Endodermal cell (in vitro differentiated cells): ENCODE measurements at places on chromosomes 2 and 18.

- H3K27me3 ChIP-seq, result no peaks in the 10 kb centered on the region
- peaks cover 5% of the 10 kb centered on the region for H3K4me1 ChIP-seq
- peak; percentile 66 for DNase-seq
- H3K27ac ChIP-seq, result no peak overlapping the region
- H3K4me3 ChIP-seq, result no peak overlapping the region
Observed at GRCh38 chr2:127906206-127906926, 20.6 kb upstream of the AMMECR1L start.

- no peak overlapping the region for H3K27ac ChIP-seq
- DNase-seq, result no peak
- H3K27me3 ChIP-seq, result no peaks in the 10 kb centered on the region
- H3K4me3 ChIP-seq, result no peak overlapping the region
Observed at GRCh38 chr2:175836361-175836760, 165.7 kb downstream of the LNPK start.

DNA sequence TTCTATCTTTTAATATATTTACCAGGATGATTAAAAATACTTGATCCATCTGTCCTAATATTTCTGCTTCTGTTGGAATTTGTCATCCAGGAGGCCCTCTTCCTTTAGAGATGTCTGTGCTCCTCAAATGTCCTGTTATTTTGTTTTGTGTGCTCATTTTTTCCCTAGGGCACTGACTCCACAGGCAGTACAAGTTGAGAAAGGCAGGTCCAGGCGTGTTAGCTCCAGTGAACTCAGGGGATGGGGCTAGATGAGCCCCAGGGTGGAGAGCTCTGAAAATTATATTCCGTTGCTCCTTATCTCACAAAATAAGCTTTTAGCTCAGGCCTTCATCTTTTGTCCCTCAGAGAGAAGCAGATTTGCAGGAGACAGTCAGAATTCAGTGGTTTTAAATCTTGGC is 105.7 kb downstream of the SLC4A3 start:
- H3K27ac ChIP-seq, result no peak overlapping the region
- no peaks in the 10 kb centered on the region for H3K4me1 ChIP-seq
- DNase-seq, result no peak
- H3K27me3 ChIP-seq, result no peaks in the 10 kb centered on the region
- H3K4me3 ChIP-seq, result no peak overlapping the region

GRCh38 chr2:54114936-54115283 is 505 bp upstream of the ACYP2 start:
- H3K4me3 ChIP-seq, result peak overlapping the region; percentile 84
- DNase-seq, result no peak
- H3K36me3 ChIP-seq, result no peaks in the 10 kb centered on the region
- H3K27me3 ChIP-seq, result no peaks in the 10 kb centered on the region
- peak overlapping the region; percentile 95 for H3K27ac ChIP-seq
- H3K4me1 ChIP-seq, result no peaks in the 10 kb centered on the region

GRCh38 chr2:139742216-139743172 is 962.3 kb upstream of the NXPH2 start:
- H3K4me1 ChIP-seq, result no peaks in the 10 kb centered on the region
- H3K27ac ChIP-seq, result no peak overlapping the region
- no peak for DNase-seq
- no peaks in the 10 kb centered on the region for H3K36me3 ChIP-seq

- no peak for DNase-seq
- no peaks in the 10 kb centered on the region for H3K4me1 ChIP-seq
- no peak overlapping the region for H3K27ac ChIP-seq
- no peak overlapping the region for H3K4me3 ChIP-seq
- H3K27me3 ChIP-seq, result no peaks in the 10 kb centered on the region
Observed at GRCh38 chr2:99789849-99790248, 300.0 kb upstream of the REV1 start.

GRCh38 chr2:24374301-24374700 is 14.0 kb upstream of the ITSN2 start:
- H3K27ac ChIP-seq, result no peak overlapping the region
- H3K27me3 ChIP-seq, result no peaks in the 10 kb centered on the region
- no peaks in the 10 kb centered on the region for H3K36me3 ChIP-seq

GRCh38 chr18:59358414-59358711 is 702 bp downstream of the LMAN1 start:
- peaks cover 41% of the 10 kb centered on the region for H3K36me3 ChIP-seq
- H3K4me1 ChIP-seq, result peaks cover 5% of the 10 kb centered on the region
- no peak for DNase-seq
- H3K27ac ChIP-seq, result no peak overlapping the region
- H3K4me3 ChIP-seq, result peak overlapping the region; percentile 98

DNA sequence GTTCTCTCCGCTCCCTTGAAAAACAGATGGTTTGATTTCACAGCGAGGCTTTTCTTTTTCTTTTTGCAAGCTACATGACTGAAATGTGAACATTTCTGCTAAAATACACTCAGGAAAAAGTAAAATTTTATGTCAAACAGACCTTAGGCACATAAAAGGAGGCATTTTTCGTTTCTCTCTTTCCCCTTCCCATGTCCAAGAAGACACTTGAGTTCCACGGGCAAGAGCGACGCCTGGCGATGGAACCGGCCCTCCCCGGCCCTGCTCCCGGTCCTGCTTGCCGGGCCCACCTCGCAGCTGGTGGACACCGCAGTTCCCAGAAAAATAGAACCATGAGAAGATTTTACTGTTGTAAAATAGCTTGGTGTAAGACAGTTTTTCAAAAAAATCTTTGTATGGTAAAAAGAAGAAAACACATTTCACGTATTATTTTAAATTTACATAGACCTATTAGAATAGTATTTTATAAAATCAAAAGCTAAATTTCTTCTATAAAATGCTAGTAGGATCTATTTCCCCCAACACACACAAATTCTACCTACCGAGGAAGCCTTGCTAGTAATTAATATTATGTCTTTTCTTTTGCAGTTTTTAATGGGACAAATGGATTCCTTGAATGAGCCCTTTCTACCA is 2.3 kb upstream of the ALKAL2 start:
- peaks cover 11% of the 10 kb centered on the region for H3K4me1 ChIP-seq
- peak overlapping the region; percentile 81 for H3K4me3 ChIP-seq
- no peaks in the 10 kb centered on the region for H3K36me3 ChIP-seq
- H3K27me3 ChIP-seq, result peaks cover 63% of the 10 kb centered on the region
- DNase-seq, result peak; percentile 92

- no peaks in the 10 kb centered on the region for H3K36me3 ChIP-seq
- H3K27me3 ChIP-seq, result no peaks in the 10 kb centered on the region
- H3K27ac ChIP-seq, result no peak overlapping the region
- H3K4me1 ChIP-seq, result no peaks in the 10 kb centered on the region
Observed at GRCh38 chr2:28209864-28210263, 182.8 kb upstream of the FOSL2 start.

DNA sequence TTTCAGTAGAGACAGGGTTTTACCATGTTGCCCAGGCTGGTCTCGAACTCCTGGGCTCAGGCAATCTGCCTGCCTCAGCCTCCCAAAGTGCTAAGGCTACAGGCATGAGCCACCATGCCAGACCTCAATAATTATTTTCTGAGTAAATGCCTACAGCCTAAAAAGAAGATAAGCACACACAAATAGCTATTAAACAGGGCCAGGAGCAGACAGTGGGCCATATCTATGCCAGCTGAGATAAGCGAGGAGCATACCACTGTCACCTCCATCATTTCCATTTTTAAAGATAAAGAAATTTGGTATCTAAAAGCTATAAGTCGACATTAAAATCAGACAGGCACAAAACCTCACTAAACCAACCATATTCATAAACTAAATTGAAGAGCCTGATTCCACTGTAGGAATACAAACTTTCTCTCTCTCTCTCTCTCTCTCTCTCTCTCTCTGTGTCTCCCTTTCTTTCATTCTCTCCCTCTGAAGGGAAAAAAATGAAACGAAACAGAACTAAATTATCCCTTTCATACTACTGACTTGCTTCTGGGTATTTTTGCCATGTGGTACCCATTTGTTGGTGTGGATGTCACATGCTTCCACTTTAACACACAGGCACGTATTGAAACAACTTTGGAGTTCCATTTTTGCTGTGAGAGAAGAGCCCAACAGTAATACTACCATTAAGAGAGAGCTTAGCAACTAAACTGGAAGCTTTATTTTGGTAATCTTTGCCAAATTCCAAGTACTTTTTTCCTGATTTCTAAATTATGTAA is 51.0 kb downstream of the FARSB start:
- no peak overlapping the region for H3K27ac ChIP-seq
- H3K4me1 ChIP-seq, result no peaks in the 10 kb centered on the region
- DNase-seq, result no peak
- H3K27me3 ChIP-seq, result no peaks in the 10 kb centered on the region
